Sigmoid colon (tissue), 7 donors: ENCODE measurements at places on chromosomes 3 and 15. TPM values are rescaled to one million over a fixed set of nuclear protein-coding genes. Genes with fewer than 3 reads are reported as not detected.

Gene FSTL1
- 296 TPM for total RNA-seq

Gene MEIS2
- 154 TPM for total RNA-seq

- H3K27me3 ChIP-seq: no peaks in the 10 kb centered on the region
- H3K27ac ChIP-seq: no peak overlapping the region
- H3K36me3 ChIP-seq: no peaks in the 10 kb centered on the region
- no peak overlapping the region for H3K4me3 ChIP-seq
- DNase-seq: no peak
- H3K4me1 ChIP-seq: no peaks in the 10 kb centered on the region
These were observed 61.3 kb downstream of the PRTG start for GRCh38 chr15:55681631-55682030.

- no peaks in the 10 kb centered on the region for H3K36me3 ChIP-seq
- H3K27me3 ChIP-seq: no peaks in the 10 kb centered on the region
- H3K4me3 ChIP-seq: no peak overlapping the region
- DNase-seq: no peak
- H3K27ac ChIP-seq: no peak overlapping the region
- no peaks in the 10 kb centered on the region for H3K4me1 ChIP-seq
These were observed 326.9 kb upstream of the NECTIN3 start for GRCh38 chr3:110744723-110745122.

DNA sequence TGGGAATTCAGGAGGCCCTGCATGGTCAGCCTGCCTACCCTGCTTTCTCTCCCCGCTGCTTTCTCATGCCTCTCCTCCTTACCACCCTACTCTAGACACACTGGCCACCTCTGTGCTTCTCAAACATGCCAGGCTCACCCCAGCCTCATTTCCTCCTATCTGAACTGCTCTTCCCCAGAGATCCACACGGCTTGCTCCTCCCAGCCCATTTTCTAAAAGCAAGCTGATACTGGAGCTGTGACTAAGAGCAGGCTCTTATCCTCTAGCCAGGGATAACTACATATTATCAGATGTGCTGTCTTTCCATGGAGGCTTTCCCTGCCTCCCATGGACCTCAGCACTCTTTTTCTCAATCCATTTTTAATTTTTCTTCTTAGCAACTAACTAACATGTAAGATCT is 85.9 kb downstream of the BOC start:
- H3K4me3 ChIP-seq: no peak overlapping the region
- no peaks in the 10 kb centered on the region for H3K27me3 ChIP-seq
- no peak overlapping the region for H3K27ac ChIP-seq
- H3K36me3 ChIP-seq: no peaks in the 10 kb centered on the region
